ENCODE measurements at places on chromosomes 5 and 9.

DNA sequence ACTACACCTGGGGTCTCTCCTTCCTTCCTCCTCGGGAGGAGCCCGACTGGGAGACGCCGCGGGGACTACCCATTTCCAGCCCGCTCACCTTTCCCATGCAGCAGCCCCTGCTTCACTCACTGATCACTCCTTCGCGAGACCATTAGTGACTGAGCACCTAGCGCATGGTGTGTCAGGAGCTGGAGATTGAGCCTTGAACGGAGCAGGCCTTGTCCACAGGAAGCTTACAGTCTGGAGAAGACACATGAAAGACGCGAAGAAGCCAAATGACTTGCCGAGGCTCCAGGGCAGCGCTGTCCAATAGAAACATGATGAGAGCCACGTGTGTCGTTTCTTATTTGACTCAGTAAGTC, 283 bp upstream of the CFAP90 start:
- no peak for DNase-seq

- DNase-seq, result no peak
Measured at GRCh38 chr5:176797456-176798050, 12.8 kb upstream of the UNC5A start.

DNA sequence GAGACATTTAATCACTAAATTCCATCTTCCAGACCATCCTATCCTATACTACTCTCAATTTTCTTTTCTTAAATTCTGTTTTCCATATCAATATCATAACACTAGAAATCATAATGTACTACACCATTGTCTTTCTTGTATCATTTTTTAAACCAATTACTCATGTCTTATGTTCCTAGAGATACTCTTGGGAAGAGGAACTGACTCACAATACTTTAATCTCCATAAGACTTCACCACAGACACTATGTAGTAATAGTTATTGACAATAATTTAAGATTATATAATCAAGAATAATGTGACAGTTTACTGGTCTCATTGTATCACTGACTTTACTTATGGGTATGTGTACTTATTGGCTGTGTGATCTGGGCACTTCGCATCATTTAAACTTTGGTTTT, 43.8 kb downstream of the PCDHGC5 start:
- DNase-seq, result no peak

DNA sequence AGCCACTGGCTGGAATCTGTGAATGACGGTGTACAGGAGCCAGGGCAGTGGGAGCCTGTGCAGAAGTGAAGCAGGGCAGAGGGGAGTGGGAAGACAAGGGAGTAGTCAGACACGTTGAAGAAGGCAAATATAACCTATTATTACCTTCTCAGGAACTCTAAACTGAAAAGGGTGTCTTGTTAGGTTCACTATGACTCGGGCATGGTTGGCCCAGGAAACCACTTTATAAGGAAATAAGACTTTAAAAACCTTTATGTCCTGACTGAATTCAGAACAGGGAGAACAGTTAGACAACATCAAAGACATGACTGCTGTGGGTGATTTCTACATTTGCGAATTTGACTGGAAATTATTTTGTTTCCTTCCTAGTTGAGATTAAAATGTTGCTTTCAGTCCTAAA, 107.5 kb downstream of the ACER2 start:
- no peak for DNase-seq

- no peak for DNase-seq
Measured at GRCh38 chr5:158807-159447, 32.4 kb upstream of the LRRC14B start.

- DNase-seq, result peak; percentile 40
Measured at GRCh38 chr9:95157481-95158151, 159.9 kb downstream of the FANCC start.

- no peak for DNase-seq
Measured at GRCh38 chr5:139872851-139873794, 77.5 kb downstream of the PSD2 start.
